ENCODE measurements at places on chromosomes 7 and 10.
A peak's percentile ranks its signal among the peaks of the same experiment; 100 is the strongest.

- DNase-seq, result no peak
These were observed 433.2 kb upstream of the GHITM start for GRCh38 chr10:83706120-83706519.

GRCh38 chr7:158606671-158607424 is 19.2 kb upstream of the PTPRN2 start:
- no peak for DNase-seq

DNA sequence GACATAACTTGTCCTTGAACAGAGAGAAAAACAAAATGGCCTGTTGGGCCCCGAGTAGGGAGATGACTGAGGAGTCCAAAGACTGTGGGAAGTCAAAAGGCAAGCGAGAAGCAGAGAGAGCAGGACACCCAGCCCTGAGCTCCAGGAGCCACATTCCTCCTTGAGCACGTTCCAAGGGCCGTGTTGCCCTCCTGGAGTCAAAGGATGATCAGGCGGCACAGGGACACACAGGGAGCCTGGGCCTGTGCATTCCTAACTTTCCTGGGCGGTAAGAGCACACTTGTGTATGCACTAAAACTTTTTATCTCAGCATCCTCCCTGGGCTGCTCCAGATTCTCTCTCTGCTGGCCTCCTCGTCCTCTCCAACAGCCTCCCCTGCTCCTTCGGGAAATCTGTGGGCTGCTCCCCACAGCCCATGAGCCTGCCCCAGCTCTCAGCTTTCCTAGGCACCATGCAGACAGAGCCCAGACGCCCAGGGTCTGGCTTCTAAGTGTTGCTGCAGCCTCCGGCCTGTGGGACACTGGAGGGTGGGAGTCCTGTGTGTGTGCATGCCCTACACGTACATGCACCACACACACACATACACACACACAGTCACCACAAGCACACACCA is 281.8 kb downstream of the POU6F2 start:
- DNase-seq, result no peak

DNA sequence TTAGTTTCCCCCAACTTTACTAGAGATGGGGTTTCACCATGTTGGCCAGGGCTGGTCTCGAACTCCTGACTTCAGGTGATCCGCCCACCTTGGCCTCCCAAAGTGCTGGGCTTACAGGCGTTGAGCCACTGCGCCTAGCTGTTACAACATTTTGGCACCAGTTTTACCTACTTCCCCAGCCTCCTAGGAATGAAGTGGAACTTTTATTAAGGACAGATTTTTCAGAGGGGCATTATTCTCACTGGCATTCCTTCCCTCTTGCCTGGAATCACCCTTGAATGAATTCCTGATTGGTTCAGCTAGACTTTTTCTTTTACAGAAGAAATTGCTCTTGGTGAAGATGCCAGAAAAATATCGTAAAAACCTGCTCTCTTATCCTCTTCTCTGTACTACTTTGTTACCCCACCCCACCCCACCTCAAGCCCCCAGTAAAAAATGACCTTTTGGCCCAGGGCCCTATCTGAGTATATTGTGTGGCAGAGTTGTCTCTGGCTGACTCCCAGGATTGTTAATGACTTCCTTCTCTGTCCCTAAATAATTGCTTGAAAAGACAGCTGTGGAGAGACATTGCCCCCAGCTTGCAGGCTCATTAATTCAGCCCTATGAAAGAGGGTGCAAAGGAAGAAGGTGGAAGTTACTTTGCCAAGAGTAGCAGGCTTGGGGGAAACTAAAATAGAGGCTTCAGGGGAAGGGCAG is 189.6 kb downstream of the AUTS2 start:
- no peak for DNase-seq

GRCh38 chr10:103277713-103278536 is 987 bp downstream of the INA start:
- DNase-seq, result no peak

DNA sequence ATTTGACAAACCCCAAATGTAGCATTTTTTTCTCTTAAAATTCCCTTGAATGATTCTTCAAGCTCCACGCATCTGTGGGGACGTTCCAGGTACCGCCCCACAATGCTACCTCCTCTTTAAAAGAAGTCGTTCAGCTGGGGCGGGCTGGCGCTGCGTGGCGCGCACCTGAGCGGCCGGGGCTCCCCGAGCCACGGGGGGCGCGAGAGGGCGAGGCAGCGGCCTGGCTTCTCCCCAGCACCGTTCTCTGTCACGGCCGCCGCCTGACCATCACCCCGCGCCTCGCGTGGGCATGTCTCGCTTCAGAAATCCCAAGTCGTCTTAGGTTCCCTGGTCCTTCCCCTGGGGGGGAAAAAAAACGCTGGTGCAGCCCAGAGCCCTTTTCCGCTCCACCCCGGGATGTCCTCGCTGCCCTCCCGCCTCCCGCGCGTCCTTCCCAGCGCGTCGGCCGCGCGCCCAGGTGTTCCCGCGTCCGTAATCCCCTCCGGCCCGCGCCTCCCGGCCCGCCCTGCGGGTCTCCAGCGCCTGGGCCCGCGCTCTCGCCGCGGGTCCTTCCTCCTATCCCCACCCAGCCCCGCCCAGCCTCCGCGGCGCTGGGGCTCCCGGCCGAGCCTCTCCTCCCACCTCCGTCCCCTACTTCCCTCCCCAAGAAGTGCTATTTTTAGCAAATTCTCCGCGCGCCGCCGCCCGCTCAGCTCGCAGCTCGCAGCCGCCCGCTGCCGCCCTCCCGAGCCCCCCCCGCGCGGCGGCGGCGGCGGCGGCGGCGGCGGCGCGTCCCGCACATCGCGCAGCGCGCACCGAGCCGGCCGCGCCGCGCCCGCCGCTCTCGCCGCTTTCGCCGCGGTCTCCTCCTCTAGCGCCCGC is 58.7 kb upstream of the PRPS1L1 start:
- peak; percentile 58 for DNase-seq

DNA sequence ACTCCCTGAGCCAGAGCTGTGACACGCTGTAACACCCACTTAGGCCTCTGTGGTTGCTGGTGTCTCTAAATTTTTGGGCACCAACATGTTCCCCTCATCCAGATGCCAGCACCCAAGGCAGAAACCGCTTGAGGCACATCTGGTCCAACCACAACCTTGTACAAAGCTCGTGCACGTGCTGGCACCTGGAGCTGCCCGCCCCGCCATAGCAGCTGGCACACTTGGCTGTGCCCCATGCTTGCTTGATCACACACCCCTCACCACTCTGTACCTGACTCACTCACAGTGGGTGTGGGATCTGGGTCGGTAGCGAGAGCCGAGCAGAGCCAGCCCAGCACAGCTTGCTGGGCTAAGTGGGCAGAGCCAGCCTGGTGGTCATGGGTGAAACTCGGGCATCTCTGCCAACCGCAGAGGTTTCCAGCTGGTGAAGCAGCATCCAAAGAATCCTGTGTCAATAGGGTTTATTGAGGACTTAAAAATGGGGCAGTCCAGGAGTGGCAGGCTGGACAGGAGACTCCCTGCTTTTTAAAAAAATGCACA is 1210.4 kb downstream of the TYW1 start:
- DNase-seq, result no peak

DNA sequence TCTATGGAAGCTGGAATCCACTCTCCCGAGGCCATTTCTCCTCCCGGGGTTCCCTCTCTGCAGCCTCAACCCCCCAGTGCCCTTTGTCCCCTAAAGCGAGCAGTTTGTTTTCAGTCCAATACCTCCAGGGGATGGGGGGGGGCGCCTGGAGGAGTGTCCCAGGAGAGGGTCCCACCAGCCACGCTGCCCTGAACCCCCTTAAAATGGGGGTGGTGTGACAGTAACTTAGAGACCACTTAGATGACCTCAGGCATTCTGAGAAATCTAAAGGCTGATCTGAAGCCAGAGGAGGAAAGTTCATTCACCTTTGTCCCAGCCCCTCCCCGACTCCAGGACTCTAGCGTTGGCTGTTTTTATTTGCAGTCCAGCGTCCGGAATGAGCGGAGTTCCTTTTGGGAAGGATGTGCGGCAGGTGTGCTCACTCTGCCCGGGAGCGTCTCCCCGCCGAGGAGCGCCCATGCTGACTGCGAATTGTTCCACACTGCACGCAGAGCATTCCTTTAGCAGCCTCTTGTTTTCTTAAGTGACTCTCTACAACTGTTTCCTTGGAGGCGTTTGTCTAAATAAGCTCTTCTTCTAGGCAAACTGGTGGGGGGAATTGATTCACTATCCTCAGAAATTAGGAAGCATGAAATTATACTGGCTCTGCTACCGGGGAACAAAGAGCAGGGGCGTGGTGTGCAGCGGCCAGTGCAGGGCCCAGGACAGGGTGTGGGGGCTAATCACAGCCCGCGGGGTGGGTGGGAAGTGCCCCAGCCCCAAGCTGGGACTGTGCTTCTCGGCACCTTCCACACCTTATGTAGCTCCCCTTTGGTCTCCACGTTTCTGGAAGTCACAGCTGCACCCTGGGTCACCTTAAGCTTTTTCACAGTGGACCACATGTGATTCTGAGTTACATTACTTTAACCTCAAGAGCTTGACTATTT is 46.3 kb downstream of the SYPL1 start:
- DNase-seq, result no peak

- DNase-seq, result no peak
These were observed 90.0 kb downstream of the PFKFB3 start for GRCh38 chr10:6292741-6293151.

DNA sequence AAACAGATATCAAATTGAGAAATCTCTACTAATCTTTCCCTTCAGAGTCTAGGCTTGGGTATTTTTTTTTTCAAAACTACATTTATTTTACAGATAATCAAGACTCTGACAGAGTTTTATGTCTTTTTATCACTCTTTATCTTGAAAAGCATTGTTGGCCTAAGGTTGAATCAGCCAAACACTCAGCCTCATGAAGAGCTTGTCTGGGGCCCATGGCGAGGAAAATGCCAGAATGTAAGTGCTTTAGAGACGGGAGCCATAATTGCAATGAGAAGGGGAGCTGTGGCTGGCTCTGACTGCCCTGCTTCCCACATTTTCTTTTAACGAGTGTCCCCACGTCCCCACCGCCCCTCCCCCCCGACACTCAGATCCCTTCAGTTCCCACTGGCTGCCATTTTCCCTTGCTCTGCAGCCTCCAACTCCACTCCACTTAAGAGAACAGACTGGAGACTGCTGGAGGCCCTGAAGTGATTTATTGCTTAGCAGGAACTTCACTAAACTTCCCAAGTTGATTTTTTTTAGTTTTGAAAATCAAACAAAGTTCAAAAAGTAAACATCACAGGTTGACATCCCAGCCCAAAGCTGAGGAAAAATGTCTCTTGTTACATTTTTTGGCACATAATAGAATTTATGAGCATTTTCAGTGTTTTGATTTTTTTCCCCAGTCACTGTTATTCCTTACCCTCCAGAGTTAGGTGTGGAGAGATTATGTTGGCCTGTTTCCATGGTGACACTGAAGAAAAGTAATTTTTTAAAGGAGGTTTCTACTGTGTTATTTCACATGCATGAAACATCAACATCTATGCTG is 637.5 kb upstream of the GALNT17 start:
- DNase-seq, result no peak

DNA sequence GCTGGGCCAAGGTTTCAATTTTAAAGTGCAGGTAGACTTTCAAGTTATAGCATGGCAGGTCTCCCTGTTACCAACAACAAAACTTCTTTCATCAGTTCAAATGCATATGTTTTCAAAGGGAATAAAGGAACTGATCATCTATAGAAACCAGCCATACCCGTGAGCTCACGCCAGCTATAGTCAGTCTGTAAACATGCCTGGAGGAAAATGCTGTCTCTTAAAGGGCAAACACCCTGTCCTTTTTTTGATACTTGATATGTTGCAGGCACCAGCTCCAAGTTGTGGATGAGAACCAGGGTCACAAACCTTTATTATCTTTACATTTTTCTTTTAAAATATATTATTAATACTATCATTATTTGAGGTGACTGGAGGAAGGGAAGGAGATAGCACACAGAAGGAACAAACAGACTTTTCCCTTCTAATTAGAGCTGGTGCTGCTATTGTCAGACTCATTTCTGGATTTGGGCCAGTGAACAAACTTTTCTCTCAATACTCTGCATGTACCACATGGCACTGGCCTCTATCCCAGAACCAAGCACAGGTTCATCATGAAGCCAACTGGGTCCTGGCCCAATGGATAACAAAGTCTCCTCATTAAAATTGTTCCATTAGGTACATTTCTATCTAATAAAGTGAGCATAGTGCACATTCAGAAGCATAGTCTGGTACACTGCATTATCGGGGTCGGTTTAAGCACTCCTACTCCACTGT is 1102.4 kb downstream of the SORCS3 start:
- DNase-seq, result no peak

DNA sequence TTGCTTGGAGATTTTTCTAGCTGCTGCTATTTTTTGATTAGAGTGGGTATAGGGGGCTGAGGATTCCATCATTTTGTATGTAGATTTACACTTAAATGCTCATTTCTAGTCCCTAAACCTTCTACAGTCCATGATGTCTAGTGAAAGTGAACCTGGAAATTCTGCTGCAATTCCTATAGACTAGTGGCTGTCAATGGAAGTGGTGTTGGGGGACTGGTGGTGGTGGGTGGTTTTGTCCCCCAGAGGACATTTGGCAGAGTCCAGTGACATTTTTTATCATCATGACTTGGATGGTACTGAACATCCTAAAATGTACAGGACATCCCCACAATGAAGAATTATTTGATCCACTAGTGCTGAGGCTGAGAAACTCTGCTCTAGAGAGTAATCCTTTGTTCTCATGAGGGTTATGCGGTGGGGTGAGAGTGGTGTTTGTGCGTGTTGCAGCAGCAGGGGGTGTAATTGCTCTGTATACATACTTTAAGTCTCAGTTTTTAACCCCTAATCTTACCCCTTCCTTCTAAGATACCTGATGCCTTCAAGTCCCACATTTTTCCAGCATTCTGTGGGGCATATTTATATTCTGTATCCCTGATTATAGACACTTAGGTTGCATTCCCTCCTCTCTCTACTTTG is 35.0 kb downstream of the KIF11 start:
- no peak for DNase-seq

DNA sequence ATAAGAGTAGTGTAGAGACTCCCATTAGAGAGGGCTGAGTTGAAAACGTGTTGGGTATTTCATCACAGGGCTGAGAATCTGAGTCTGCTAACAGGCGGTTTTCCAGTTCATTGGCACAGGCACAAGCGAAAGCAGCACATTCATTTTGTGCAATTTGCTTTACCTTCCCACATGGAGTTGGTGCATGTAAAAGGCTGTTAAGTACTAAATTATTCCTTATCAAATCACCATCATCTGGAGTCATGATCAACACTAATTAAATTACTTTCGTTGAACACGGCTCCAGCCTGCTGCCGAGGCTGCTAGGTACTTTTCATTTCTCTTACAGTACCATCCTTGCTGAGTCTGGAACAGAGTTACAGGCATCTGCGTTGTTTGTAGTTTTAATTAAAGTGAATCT is 43.8 kb downstream of the ETV1 start:
- peak; percentile 16 for DNase-seq

All from AG20443 (cell line).